Stimulated activated CD8-positive, alpha-beta memory T cell treated with anti-CD3 and anti-CD28 coated beads, Interleukin-12 subunit alpha, Interleukin-12 subunit beta, amount 100 ng/mL, for 4 hours (primary cell): ENCODE measurements at places on chromosomes 7 and 10.

- DNase-seq, result no peak
Measured at GRCh38 chr10:26861205-26861998, 644 bp upstream of the ABI1 start.

GRCh38 chr10:118680197-118680596, 74.6 kb downstream of the CACUL1 start:
- DNase-seq, result no peak

DNA sequence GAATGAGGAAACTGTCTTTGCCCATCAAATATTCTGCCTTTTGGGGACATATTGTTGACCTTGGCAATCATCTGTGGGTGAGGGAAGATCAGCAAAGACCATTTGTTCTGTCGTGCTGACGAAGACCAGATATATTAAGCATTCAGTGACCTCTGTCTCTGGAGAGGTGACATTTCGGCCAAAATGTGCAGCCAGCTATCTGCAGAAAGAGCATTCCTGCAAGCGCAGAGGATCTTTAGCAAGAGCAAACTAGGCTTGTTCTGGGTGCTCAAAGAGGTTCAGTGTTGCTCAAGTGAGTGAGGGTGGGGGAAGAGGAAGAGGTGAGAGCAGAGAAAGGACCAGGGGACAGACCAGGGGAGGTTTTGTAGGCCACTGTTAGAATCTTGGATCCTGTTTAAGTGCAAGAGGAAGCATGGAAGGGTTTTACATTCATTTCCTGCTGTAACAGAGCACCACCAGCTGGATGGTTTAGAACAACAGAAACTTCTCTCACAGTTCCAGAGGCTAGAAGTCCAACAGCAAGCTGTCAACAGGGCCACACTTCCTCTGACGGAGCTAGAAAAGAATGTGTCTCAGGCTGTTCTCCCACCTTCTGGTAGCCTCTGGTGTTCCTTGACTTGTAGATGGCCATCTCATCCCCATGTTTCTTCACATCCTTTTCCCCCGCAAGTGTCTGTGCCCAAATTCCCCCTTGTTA, 11.2 kb downstream of the C10orf120 start:
- no peak for DNase-seq

DNA sequence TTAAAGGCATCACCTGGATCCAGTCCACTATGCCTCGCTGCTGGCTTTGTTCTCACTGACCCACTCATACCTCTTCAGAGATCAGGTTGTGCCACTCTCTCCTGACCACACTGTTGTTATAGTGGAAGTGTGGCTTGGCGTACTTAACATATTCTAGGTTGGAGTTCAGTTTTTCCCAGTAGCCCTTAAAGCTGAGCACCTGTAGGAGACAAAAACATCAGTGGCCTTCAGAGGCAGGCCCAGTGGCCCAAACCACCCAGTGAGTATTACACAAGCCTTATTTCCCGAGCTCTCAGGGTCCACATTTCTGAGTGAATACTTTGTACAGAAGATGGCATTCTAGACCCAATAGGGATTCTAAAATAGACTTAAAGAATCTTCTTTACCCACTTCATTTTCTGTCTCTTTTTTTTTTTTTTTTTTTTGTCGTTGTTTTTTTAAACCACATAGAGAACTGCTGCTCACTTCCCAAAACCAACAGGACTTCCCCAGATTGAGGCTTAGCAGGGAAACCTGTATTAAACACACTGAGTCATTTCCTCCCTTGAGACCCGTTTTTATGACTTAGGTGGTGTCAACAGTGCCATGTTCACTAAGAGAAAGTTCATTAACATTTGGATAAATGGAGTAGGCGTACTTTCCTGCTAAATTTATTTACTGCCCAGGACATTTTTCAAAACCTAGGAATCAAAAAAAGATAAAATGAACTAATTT, 85.8 kb downstream of the GSAP start:
- no peak for DNase-seq

DNA sequence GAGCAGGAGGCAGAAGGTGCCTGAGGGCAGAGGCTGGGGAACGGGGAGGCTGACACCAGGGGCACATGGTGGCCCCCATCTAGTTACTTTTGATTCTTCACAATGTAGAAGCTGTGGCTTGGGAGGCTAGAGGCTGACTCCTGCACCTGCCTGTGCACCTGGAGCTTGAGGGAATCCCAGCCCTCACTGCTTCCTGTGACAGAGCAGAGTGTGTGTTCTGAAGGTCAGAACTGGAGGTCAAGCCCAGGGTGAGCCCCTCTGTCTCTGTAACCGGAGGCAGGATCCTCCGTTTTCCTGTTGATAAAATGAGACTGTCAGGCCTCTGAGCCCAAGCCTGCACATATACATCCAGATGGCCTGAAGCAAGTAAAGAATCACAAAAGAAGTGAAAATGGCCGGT, 124.8 kb downstream of the ACTR3B start:
- no peak for DNase-seq

- no peak for DNase-seq
Measured at GRCh38 chr7:124779194-124779593, 13.6 kb upstream of the GPR37 start.

GRCh38 chr10:114822444-114823076, 980 bp downstream of the FHIP2A start:
- no peak for DNase-seq

GRCh38 chr7:147136352-147136751, 1019.8 kb downstream of the CNTNAP2 start:
- no peak for DNase-seq

GRCh38 chr10:114626841-114627240, 31.2 kb downstream of the ABLIM1 start:
- no peak for DNase-seq

- no peak for DNase-seq
Measured at GRCh38 chr7:1234049-1234880, 1.6 kb downstream of the UNCX start.

- no peak for DNase-seq
Measured at GRCh38 chr7:36623247-36623646, 101.0 kb downstream of the AOAH start.

- DNase-seq, result no peak
Measured at GRCh38 chr7:156986378-156986777, 24.1 kb downstream of the MNX1 start.

DNA sequence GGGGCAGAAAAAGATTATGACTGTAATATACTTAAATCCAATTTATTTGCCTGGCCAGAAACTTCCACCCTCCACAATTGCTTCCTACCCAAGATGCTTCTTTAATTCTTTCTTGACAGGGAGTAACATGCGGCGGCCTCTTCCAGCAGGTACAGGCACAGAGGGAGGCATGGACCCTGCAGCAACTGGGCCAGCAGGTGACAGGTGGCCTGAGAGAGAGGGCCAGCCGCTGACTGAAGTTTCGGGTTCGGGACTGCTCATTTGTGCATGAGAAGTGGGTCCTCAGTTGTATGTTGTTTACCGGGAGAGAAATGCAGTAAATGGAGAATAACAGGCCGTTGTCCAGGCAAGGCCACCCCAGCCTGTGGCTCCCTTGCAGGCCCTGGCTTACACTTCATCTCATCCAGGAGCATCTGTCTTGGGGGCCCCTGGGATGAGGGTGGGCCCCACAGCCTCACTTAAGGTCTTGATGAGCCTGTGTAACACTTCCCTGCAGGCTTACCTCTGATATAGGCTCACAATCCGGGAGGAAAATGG, 72.5 kb downstream of the C10orf143 start:
- no peak for DNase-seq

GRCh38 chr7:84256571-84256971, 62.0 kb upstream of the SEMA3A start:
- no peak for DNase-seq

GRCh38 chr10:129321727-129322126, 145.3 kb upstream of the MGMT start:
- DNase-seq, result no peak

DNA sequence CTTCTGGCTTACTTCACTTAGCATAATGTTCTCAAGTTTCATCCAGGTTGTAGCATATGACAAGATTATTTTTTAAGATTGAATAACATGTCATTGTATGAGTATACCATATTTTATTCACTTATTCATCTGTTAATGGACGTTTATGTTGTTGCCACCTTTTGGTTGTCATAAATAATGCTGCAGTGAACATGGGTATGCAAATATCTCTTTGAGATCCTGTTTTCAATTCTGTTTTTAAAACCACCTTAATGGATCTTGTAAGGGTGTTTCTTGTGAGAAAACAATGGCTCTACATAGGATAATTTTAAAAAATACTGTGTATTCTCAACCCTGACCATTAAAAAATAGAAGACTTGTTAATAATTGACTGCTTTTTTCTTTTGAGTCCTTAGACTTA, 290.7 kb upstream of the TMEM229A start:
- DNase-seq, result no peak

GRCh38 chr7:104397442-104397841, 69.0 kb downstream of the LHFPL3 start:
- DNase-seq, result no peak

DNA sequence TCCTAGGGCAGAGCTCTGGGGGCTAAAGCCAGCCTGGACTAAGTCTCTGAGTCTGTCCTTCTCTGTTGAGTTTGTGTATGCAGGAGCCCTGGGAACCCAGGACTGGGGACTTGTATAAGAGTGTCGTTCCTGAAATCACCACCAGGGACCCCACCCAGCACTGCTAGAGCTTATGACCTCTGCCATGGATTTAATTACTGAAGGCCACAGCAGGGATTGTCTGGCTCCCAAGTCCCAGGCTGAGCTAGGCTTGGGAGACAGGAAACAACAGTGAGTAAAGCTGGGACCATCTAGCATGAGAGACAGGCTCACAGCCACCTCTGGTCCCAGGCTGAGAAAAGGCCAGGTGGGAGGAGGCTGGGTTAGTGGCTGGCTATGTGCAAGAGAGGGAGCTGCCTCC, 1.4 kb upstream of the TSPAN15 start:
- DNase-seq, result no peak

- DNase-seq, result no peak
Measured at GRCh38 chr10:120156614-120157274, 264.2 kb downstream of the SEC23IP start.

GRCh38 chr7:18019555-18019954, 8.1 kb downstream of the PRPS1L1 start:
- no peak for DNase-seq

DNA sequence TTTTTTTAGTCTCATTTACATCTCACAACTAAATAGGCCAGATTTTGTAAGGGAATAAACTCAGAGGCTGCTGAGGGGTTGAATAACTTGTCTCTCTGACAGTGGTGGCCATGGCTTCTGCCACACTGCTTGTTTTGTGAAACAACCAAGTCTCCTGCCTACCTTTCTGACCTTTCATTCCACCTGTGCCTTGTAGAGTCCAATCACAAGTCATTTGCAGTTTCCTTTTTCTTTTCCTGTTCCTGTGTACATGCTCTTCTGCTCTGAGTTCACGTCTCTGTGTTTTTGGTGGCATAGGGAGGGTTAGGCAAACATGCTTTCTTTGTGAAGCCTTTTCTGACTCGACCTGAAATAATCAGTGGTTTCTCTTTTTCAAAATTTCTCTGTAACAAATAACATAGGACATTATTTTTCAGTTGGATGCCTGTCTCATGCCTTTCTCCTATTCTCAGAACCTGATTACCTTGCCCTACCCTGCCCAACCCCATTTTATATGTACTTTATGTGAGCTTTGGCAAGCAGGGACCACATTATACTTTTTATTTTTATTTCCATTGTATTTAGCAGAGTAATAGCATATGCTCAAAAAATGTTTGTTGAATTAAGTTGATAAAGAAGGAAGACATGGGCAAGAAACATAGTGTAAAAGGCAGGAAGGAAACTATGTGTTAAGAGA, 81.7 kb downstream of the HDAC9 start:
- no peak for DNase-seq

GRCh38 chr7:21077602-21078001, 290.9 kb upstream of the SP8 start:
- no peak for DNase-seq

GRCh38 chr10:31921031-31921430, 7.6 kb downstream of the ARHGAP12 start:
- DNase-seq, result no peak

GRCh38 chr10:6875269-6875865, 295.3 kb upstream of the PRKCQ start:
- no peak for DNase-seq

DNA sequence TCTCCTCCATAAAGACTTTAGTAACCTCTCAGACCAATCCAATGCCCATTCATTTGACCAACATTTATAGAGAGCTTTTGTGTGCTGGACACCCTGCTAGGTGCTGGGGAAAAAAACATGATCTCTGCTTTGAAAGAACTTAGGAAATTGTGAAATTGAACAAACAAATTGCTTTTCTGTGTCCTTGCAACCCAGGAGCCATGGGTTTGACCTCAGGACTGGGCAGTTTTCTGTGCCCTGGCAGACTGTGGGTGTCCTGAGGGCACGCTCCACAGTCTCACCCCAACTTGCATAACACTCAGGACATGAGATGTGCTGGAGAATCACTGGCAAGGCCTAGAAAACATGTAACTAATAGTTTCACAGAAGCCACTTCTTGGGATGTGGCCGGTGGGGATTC, 429.1 kb upstream of the ZMIZ1 start:
- DNase-seq, result no peak

GRCh38 chr10:122163174-122164022, 107.7 kb upstream of the BTBD16 start:
- no peak for DNase-seq

GRCh38 chr7:143369678-143370651, 7.5 kb upstream of the FAM131B start:
- no peak for DNase-seq

- no peak for DNase-seq
Measured at GRCh38 chr7:67599331-67600062, 602.9 kb downstream of the TYW1 start.

DNA sequence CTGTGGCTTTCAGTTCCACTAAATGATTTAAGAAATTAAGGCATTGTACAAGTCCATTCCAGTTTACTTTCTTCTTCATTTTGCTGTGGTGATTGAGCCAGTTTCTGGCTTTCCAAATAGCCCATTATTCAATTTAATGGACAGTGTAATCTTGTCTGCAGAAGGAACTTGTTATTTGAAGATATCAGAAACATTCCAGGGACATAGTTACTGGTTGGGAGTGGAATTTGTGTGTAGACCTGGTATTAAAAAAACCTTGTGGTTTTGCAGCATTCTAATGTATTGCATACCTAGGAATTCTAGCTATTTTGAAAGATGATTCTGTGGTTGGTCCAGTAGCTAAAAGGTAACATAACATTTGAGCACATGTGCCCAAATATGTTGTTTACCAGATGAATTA, 72.2 kb downstream of the MCU start:
- DNase-seq, result no peak

DNA sequence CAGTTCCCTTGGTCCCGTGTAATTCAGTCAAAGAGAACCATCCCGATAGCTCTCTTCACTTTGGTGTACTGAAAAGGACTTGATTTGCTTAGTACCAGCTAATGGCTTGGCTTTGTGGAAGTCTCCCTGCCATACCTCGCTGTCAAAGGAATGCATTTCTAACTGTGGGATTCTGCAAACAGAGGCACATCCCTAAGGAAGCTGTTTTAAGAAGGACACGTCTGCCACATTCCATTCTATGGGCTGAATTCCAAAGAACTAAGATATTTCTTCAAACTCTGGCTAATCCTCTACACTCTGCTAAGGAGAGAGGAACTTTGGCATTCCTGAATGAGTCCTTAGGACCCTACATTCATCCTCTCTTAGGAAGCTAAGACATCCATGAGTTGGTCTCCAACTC, 327.9 kb downstream of the SFMBT2 start:
- no peak for DNase-seq
